Suppressor macrophage treated with lipopolysaccharide for 4 hours (primary cell): ENCODE measurements at places on chromosomes 1 and 21.

- DNase-seq, result no peak
These were observed 101.3 kb upstream of the SLC25A33 start for GRCh38 chr1:9437961-9438430.

DNA sequence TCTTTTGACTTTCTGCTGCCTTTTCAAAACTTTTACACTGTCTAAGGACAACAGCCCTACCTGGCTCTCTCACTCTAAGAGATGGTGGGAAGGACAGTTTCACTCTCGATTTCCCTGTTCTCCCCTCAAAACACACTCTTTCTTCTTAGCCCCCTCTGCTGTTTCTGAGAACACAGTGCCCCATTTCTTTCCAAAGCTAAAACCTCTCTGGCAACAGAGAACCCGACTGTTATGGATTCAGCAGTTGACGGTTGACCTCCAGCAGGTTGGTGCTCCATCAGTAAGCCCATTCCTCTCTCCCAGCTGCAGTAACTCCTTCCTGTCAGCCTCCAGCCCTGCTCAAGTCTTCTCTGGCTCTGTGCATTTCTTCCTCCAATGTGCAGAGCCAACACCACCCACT is 88.2 kb upstream of the ABCD3 start:
- no peak for DNase-seq

GRCh38 chr1:217535601-217536377 is 95.1 kb downstream of the GPATCH2 start:
- DNase-seq, result no peak

DNA sequence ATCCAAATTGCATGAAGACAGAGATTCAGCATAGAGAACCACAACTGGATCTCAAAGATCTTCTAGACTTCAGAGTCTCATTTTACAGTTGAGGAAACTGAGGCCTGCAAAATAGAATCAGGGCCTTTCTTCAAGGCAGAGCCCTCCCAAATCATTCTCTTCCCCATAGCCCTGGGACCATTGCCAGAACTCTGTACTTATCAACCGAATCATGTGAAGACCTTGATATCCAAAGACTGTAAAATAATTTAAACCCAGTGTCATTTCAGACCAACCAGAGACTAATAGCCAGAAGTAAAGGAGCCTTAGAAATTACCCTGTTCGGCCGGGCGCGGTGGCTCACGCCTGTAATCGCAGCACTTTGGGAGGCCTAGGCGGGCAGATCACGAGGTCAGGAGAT is 90.1 kb downstream of the DTL start:
- no peak for DNase-seq

- no peak for DNase-seq
These were observed at the start of gene ADGRL4 for GRCh38 chr1:79006564-79006963. ADGRL4 (minus strand) TSS chr1:79006730; CDS start chr1:79006654, 76 bp downstream.
